ENCODE measurements at places on chromosomes 2 and 18. TPM values are rescaled to one million over a fixed set of nuclear protein-coding genes. Genes with fewer than 3 reads are reported as not detected.

GRCh38 chr18:63596964-63597363, 9.8 kb downstream of the SERPINB13 start:
- H3K4me3 ChIP-seq: no peak overlapping the region
- no peaks in the 10 kb centered on the region for H3K36me3 ChIP-seq
- H3K27me3 ChIP-seq: no peaks in the 10 kb centered on the region
- DNase-seq: no peak

- no peak overlapping the region for H3K4me3 ChIP-seq
- no peaks in the 10 kb centered on the region for H3K4me1 ChIP-seq
- DNase-seq: no peak
- no peaks in the 10 kb centered on the region for H3K27me3 ChIP-seq
Measured at GRCh38 chr18:1658908-1659566, 754.4 kb downstream of the ADCYAP1 start.

DNA sequence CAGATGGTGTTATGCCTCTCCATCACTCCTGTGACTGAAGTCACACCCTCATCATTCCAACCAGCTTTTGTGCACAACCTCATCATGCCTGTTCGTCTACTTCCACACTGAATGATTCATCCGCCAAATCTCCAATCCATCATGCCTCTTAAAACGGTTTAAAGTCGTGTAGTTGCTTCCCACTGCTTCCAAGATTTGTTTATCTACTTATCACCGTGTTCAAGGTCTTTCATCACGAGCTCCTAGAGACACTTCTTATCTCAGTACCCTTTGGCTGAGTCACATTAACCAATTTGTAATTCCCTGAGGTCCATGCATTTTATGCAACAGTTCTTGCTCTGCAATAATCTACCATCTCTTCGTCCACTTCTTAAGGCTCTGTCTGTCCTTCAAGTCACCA, 592.3 kb upstream of the ID2 start:
- no peak overlapping the region for H3K4me3 ChIP-seq
- no peaks in the 10 kb centered on the region for H3K36me3 ChIP-seq
- H3K4me1 ChIP-seq: peaks cover 4% of the 10 kb centered on the region
- no peak overlapping the region for H3K27ac ChIP-seq
- DNase-seq: no peak

The KLHL41 gene
- 0.31 TPM for total RNA-seq

The CCDC150 gene
- total RNA-seq: 2.5 TPM

GRCh38 chr2:55391155-55391554, 28.5 kb downstream of the CCDC88A start:
- H3K4me3 ChIP-seq: no peak overlapping the region
- DNase-seq: no peak
- no peaks in the 10 kb centered on the region for H3K36me3 ChIP-seq
- H3K4me1 ChIP-seq: no peaks in the 10 kb centered on the region
- no peaks in the 10 kb centered on the region for H3K27me3 ChIP-seq

GRCh38 chr2:140880573-140880972, 1250.2 kb downstream of the LRP1B start:
- H3K4me3 ChIP-seq: no peak overlapping the region
- H3K36me3 ChIP-seq: no peaks in the 10 kb centered on the region
- no peak for DNase-seq

All from right lobe of liver (tissue), 6 donors.